ENCODE measurements at places on chromosomes 12 and 14.

GRCh38 chr12:30965613-30965985, 39.1 kb downstream of the TSPAN11 start:
- no peak for DNase-seq

GRCh38 chr14:72546344-72547016, 347.4 kb downstream of the DPF3 start:
- DNase-seq, result no peak

DNA sequence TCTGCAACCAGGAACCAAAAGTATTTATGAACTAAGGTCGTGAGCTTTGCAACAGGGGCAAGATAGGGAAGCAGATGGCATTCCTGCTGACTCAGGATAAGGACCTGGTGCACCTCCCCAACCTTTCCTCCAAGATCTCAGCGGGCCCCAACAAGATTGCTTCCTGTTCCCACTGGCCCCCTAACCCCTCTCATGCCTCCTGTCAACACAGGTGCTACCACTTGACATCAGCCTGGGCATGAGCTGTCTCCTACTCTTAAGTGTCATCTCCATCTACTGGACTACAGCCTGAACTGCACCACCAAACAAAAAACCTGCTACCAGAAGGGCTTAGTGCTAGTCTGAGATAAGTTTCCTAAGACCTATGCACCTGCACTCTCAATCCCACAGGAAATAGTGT, 32.7 kb downstream of the MED6 start:
- no peak for DNase-seq

DNA sequence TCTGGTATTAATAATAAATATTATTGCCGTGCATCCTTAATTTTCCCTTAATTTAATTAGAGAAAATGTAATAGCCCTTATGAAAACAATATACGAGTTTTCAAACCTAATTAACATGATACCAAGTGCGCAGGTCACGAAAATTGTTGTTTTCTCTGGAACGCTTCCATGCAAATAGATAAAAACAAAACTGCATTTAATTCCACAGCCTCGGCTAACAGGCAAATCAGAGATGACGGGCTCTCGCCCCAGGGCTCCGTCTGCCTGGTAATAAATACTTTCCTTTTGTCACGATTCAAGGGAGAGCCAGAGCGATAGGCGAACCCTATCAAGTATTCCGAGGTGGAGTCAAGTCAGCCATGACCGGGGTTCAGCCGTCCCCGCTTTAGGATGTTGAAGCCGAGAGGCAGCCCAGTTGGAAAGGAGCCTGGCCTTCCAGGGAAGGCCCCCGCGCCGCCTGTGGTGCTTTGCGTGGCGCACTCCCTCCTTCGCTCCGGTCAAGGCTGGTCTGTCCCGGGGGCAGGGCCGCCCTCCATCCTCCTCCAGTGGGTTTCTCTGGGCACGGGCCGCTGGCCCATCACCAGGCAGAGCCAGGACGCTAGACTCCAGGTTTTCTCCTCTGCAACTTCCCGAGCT, 137.8 kb upstream of the GSC start:
- no peak for DNase-seq

DNA sequence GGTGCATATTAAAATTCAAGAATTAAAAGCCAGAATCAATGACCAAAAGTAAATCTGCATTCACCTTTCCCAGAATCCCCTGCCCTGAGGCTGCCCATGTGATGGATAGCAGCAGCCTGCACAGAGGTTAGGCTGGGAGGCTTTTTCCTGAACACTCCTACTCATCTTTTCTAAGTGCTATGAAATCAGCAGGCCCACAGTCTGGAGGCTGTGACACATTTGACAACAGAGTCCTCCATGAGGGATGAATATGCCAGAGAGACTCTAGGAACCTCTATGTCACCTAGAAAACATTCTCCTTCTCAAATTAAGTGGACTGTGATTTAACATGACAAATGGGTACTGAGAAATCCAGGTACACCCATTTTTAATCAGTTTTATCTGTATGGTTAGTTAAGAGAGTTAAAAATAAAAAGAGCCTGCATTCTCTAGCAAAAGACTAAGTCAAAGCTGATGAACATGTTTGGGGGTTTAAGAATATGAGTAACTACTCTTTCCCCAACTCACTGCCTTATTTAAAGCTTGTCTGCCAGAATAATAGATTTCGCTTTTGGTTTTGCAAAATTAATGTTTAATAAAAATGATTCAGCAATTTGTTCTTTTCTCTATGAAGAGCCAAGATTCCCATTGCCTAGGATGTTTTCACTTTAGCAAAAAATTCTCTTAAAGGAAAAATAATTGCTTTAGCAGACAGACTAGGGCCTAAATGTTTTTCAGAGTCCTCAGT, 115.0 kb downstream of the RTN1 start:
- DNase-seq, result no peak

DNA sequence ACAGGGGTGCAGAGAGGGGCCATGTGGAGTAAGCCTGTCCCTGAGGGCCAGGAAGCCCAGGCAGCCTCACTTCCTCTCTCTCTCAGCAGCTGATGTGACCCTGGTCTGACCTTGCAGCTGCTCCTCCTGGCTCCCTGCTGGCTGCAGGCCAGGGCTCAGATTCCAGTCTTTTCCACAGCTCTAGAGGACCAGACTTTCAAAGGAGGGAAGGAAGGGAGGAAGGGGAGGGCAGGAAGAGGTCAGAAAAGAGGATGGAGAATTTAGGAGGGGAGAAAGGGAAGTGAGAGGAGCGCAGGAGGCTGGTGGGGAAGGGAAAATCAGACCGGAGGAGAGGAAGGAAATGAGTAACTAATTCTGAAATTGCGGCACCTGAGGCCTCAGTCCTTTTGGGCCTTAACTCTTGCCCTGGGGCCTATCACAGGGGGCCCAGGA, 40.9 kb upstream of the VASH1 start:
- no peak for DNase-seq

DNA sequence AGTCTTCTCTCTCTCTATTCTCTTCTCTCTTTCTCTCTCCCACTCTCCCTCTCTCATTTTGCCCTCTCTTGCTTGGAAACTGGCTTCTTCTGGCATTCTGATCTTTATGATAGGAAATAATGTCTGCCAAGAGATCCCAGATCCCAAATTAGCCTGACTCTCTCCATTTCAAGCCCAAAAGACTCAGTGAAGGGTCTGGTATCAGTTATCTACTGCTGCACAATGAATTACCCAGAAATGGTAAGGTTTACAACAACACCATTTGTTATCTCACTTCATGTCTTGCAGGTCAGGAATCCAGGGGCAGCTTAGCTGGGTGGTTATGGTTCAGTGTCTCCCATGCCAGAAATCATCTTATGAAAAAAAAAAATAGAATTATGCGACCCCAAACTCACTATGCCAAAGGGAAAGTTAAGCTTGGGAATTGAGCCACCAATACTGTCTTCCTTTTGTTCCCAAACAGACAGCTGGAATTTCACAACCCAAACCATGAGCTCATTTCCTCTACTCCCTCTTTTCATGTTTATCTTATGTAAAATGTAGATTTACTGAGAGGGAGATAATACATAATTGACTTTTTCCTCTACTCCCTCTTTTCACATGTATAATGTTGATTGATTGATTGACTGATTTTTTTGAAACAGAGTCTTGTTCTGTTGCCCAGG, 67.8 kb upstream of the FICD start:
- DNase-seq, result no peak

DNA sequence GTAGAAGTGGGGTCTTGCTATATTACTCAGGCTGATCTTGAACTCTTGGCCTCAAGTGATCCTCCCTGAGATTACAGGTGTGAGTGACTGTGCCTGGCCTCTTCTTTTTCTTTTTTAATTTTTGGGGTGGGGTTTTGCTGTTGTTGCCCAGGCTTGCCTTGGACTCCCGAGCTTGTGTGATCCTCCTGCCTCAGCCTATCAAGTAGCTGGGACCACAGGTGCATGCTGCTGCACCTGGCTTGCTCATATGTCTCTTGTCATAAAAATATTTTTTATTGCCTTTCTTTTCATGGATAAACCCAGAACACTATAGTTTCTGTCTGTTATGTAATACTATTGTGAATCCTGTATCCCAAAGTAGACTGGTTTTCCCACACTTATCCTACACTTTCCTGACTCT, 26.0 kb downstream of the SCYL2 start:
- no peak for DNase-seq
